ENCODE measurements at places on chromosomes 4 and X. TPM values are rescaled to one million over a fixed set of nuclear protein-coding genes. Genes with fewer than 3 reads are reported as not detected.

The UGT2B11 gene
- total RNA-seq = not detected

- DNase-seq = no peak
Measured at GRCh38 chrX:7262551-7262950, 114.6 kb upstream of the PUDP start.

The PF4V1 gene
- not detected for total RNA-seq

DNA sequence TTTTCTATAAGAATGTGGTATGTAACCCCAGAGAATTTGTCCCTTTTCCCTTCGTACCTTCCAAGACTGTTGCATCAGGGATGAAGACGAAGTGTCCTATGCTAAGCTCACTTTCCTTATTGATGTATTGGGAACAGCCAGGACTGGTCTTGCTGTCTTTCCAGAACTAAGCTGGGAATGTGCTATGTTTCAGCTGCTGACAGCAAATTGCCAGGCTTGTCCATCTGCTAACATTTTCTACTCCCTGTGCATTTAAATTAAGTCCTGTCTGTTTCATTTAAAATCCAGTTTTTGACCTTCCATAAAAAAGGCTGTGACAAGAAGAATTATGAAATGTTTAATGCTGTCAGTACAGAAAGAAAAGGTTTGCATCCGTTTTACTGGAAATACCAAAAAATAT lies 87.9 kb downstream of the ATP10D start:
- no peak for DNase-seq

The UGT2B15 gene
- total RNA-seq = not detected

- no peak for DNase-seq
Measured at GRCh38 chr4:3196670-3197359, 52.1 kb upstream of the MSANTD1 start.

- no peak for DNase-seq
Measured at GRCh38 chr4:153081693-153082092, 122.5 kb upstream of the TRIM2 start.

The DNAAF6 gene
- total RNA-seq = not detected

GRCh38 chr4:151675411-151675971 lies 85.3 kb downstream of the GATB start:
- no peak for DNase-seq

GRCh38 chr4:88709989-88710388 lies 12.4 kb upstream of the NAP1L5 start:
- DNase-seq = no peak

- DNase-seq = no peak
Measured at GRCh38 chr4:37138019-37138653, 106.4 kb upstream of the NWD2 start.

- no peak for DNase-seq
Measured at GRCh38 chr4:1515763-1516162, 109.5 kb upstream of the NKX1-1 start.

Measured in glomerular endothelial cell (primary cell).